ENCODE measurements at places on chromosomes 5 and 9.

DNA sequence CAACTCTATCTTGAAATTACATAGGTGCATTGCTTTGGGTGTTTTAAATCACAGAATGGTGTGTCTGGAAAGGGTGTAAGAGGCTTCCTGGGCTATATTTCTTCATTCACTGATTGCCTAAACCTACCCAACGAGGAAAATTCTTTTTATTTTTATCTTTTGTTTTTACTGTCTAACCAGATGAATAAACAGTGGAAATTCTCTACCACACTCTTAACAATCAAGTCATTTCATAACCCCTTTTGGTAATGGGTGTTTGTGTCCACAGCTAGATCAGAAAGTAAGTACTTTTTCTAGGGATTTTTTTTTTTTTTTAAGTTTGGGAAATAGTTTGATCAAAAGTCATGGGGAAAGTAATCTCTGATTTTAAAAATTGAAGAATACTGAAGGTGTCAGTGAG, 27.6 kb upstream of the C5orf47 start:
- no peak for DNase-seq

- DNase-seq: no peak
Observed at GRCh38 chr9:125066839-125067619, 76.3 kb downstream of the SCAI start.

- no peak for DNase-seq
Observed at GRCh38 chr5:107466233-107466769, 204.4 kb downstream of the EFNA5 start.

DNA sequence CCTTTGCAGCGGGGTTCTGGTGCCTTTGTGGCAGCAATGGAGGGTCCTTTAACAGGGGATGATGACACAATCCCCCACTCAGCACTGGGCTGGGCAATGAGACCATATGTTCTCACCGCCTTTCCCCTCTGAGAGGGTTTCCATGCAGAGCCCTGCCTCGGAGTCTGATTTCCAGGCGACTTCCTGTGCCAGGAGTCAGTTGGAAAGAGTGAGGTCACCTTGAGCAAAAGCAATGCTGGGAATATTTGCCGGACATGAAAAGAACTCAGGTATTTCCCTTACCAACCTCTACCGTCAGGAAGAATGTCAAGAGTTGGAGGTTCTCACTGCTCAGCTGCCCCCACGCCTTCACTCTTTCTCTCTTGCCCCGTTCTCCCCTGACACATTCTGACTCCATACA, 284.2 kb upstream of the IRX1 start:
- DNase-seq: no peak

DNA sequence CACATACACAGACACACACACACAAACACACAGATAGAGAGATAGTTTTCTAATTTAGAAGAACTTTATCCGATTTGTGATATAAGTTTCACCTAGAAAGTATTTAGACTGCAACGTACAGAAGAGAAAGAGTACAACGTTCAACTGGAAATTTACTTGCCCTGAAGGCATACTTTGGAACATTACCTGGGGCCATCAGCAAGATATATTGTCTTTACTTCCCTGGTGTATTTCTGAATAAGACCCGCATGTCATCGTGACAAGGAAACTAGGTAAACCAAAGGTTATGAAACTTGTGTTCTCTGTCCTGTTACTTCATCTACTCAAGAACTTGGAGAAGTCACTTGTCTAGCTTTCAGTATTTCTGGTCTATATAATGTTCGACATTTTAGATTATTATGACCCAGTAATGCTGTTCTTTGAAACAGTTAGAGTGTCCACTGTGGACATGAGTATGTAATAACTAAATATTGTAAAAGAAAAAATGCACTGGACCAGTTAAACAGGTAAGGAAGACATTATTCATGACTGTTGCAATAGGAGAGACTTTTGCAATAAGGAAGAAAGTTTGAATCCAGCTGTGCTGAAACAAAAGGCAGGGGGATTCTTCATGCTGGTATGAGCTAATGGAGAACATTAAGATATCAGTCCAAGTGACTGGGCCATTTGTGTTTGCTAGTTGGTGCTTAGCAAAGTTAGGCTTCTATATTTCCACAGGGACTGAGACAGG, 1791.1 kb downstream of the MAT2B start:
- DNase-seq: no peak

- no peak for DNase-seq
Observed at GRCh38 chr5:108548684-108549596, 167.0 kb upstream of the FBXL17 start.

DNA sequence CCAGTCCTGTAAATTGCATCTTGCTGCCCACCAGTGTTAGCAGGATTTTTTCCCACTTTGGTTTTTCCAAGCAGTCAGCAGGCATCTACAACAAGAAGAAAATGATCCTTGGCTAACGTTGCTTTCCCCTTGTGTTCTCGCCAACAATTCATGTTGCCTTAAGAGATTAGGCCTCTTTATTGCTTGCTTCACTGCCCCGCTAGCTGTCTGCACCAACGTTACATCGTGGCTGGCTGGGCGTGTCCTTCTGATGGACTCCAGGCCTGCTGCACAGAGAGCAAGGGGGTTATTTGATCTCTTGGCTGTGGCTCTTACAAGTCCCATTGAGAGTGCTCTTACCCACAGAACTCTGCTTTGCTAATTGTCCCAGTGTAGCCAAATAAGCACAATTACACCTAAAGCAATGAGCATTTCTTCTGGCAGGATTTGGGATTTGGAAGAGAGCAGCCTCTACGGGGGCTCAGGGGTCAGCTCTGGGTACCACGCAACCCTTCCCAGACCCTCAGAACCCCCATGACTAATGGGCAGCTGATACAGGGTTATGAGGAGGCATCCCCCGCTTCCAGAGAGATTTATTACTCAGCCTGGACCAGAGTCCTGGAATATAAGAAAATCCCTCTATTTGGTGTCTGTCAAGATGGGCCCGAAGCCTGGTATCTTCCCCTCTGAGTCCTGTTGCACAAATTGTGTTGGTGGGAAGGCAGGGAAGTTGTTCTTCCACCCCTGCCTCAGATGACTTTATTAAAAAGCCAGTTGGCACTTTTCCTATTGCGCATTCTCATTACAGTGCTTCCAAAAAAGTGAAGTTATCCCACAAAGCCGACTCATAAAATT, 17.6 kb downstream of the DCANP1 start:
- no peak for DNase-seq

DNA sequence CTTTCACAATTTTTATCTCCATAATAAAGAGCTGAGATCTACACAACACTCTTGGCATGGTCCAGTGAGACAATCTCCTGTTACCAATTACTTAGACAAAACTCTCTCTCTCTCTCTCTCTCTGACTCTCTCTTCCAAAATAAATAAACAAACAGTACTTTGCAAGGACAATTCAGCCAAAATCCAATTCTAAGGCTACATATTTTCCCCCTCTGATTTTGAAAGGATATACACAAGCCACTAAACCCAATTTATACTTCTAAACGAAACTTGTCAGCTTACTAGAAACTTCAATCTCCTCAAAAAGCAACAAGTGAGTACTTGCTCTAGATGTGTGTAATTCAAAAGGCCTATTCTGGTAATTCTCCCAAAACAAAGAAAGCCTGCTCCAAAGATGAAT, 26.3 kb upstream of the TNPO1 start:
- DNase-seq: no peak

- DNase-seq: no peak
Observed at GRCh38 chr5:6731465-6732237, 18.4 kb downstream of the TENT4A start.

GRCh38 chr5:149745943-149746324, 15.8 kb downstream of the PPARGC1B start:
- DNase-seq: no peak

GRCh38 chr9:133666845-133667244, 30.7 kb downstream of the DBH start:
- no peak for DNase-seq

DNA sequence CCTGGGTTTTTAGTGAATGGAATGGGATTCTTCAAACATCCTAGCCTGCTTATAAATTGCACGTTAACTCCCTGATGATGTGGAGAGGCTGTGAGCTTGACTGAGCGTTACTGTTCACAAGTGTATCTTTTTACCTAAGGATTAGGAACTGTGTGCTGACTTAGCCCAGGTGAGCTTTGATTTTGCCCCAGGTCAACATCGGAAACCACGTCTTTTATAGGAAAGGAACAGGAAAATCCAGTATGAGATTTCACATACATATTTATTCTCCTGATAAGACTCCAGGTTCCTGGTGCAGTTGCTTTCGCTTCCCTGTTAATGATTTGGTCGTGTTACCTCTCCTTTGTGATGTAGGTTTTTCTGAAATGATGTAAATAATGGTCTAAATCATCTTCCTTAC, 103.2 kb upstream of the BASP1 start:
- no peak for DNase-seq

GRCh38 chr9:136512651-136513071, 29.8 kb upstream of the SEC16A start:
- DNase-seq: no peak

GRCh38 chr5:72255237-72255636, 64.8 kb downstream of the MRPS27 start:
- DNase-seq: no peak

DNA sequence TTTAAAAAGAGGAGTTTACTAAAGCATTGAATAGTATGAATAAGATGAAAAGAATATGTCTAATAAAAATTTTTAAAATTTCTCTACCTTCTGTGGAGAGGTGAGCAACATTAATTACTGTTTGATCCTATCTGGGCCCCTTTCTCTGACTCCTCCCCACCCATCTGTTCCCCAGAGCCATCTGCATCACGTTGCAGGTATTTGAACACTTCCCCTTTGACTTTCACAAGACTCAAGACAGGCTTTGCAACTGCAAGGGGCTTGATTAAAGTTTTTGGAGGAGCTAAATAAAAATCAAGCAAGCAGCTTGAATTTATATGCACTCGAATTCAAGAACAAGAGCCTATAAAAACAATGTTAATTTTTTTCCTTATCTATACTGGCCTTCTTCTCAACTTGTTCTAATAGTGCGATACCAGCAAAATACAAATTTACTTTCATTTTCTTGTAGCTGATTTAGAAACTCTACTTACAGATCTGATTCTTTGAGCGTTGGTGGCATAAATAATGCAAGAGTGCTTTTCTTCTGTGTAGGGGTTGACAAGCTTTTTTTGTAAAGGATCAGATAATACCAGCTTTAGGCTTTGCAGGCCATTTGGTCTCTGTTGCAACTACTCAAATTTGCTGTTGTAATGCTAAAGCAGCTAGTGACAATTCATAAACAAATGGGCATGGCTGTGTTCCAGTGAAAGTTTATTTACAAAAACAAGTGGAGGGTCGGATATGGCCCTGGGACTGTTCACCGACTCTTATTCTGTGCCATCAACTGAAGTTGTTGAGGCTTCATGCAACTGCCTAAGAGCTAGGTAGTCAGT, 21.2 kb downstream of the TXNDC8 start:
- no peak for DNase-seq

- no peak for DNase-seq
Observed at GRCh38 chr5:156850206-156850751, at the start of gene PPP1R2B. Gene PPP1R2B, plus strand, starts transcription at chr5:156850295. Its CDS starts 268 bp downstream, at chr5:156850563.

GRCh38 chr5:143341807-143342570, 61.5 kb downstream of the NR3C1 start:
- no peak for DNase-seq
